Cortex of kidney (tissue), 1 donor: ENCODE measurements at places on chromosomes 12 and 14.

- no peak for DNase-seq
These were observed 74.5 kb downstream of the ETV6 start for GRCh38 chr12:11723993-11724392.

- DNase-seq: no peak
These were observed 37.8 kb downstream of the TMX1 start for GRCh38 chr14:51277753-51278415.

GRCh38 chr14:72173038-72173720, 240.9 kb downstream of the RGS6 start:
- no peak for DNase-seq

DNA sequence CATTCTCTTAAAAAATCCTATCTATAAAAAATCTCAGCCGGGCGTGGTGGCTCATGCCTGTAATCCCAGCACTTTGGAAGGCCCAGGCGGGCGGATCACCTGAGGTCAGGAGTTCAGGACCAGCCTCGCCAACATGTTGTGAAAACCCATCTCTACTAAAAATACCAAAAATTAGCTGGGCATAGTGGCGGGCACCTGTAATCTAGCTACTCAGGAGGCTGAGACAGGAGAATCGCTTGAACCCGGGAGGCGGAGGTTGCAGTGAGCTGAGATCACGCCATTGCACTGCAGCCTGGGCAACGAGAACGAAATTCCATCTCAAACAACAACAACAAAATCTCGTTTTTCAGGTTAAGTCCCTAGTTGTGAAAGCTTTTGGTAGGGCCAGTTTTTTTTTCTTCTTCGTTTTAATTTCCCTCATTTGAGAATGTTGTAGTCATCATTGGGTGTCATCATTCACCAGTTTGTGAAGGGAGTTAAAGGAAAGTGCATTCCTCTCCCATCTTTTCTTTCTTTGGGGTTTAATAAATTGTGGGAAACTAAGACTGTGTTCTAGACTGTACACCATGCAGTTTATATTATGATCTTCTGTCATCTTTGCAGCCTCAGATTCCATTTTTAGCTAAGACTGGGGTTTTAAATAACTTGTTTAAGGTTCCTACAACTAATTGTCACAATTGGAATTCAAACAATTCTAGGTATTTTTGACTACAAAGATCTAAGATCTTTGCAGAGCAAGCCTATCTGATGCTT, 23.9 kb downstream of the MDM2 start:
- no peak for DNase-seq

DNA sequence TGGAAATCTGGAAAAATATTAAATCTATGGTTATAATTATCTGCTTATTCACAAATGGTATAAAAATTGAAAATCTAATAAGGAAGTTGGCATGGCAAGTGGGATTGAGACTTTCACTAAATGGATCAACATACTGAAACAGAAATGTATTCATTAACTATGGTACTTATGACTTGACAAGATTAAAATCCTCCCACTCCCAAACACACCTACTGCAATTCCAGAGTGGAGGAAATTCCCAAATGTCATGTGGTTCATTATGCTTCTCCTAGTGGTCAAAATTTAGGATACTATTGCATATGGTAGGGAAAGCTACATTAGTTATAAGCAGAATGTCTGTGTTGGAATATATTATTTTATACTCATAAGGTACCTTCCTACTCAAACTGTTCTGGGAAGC, 265.3 kb upstream of the PRICKLE1 start:
- DNase-seq: no peak

- DNase-seq: no peak
These were observed 5.0 kb upstream of the FGF6 start for GRCh38 chr12:4450551-4451112.

DNA sequence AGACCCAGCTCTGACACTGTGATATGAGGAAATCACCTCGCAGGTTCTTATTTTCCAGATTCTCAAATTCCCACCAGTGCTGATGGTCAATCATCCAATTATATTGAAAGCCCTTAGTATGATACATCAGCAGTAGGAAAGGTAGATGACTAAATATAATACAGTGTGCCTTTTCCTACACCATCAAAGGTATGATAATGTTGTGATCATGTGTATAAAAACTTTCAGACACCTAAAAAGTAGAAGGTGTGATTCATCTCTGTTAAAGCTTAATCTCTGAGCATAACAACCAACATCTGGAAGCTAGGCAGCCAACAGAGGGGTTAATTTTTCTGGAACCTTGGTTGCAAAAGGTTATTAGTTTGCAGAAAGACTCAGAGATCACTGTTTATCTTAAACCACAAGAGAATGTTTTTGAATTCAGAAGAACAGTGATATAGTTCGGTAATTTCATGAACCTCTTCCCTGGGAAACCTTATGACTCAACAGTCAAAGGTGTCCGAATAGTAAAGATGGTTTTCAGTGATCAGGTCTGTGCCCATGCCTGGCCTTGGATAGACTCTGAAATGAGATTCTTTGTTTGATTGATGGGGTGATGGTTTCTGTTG, 122.5 kb downstream of the ETV6 start:
- no peak for DNase-seq

GRCh38 chr14:93752980-93753561, 35.2 kb downstream of the PRIMA1 start:
- DNase-seq: no peak

- DNase-seq: no peak
These were observed 2.3 kb downstream of the TMEM116 start for GRCh38 chr12:112010415-112011344.

- DNase-seq: no peak
These were observed 30.7 kb downstream of the FBRSL1 start for GRCh38 chr12:132520421-132521199.

- DNase-seq: no peak
These were observed 27.0 kb downstream of the SLCO1C1 start for GRCh38 chr12:20722142-20722541.

- no peak for DNase-seq
These were observed 45.5 kb upstream of the EML1 start for GRCh38 chr14:99747582-99748330.

- DNase-seq: no peak
These were observed 128.1 kb upstream of the C14orf180 start for GRCh38 chr14:104451474-104451873.

- DNase-seq: no peak
These were observed 71.2 kb downstream of the ITPK1 start for GRCh38 chr14:93044556-93044955.

DNA sequence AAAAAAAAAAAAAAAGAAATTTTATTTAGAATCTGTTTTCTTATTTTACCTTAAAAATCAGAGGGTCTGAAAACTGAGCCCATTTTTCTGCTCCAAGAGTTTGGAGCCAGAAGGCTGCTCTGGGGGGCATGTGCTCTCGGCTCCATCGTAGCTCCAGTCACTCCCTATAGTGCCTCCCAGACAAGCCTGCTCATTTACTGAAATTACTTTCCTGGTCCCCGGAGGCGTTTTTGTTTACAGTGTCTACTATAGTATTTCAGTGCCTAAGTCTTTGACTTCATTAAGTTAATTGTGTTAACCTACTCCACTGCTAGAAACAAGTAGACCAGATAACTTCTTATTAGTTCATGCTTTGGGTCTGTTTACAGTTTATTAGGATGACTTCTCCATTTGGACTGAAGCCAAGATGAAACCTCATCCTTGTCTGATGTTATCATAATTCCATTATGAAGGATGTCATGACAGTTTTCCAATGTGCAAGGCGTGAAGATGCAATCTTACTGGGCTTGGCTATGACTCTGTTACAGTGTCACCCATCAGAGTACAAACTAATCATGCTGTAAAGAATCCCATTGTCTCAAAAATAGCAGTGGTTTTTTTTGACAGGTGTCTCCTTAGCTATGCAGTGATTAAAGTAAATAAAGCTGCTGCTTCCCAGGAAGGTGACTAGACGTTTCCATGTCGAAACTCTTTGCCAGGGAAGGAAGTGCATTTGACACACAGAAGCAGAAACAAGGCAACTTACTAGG, 182.3 kb downstream of the TMEM132C start:
- DNase-seq: no peak

DNA sequence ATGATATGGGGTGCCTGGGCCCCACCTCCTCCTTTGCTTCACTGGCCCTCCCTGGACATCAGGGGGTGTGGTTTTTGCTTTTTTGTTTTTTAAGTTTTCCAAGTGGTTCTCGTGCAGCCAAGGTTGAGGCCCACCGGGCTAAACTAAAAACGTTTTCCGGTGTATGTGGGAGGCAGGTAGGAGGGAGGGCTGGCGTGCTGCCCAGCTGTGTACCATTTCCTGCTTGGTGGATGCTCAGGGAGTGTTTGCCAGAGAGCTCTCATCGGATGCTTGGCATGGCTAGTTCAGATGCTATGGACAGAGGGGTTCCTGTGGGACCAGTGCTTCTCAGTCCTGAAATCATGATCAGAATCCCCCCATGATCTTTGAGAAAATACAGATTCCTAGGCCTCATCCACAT, 246.4 kb downstream of the CACNA1C start:
- no peak for DNase-seq

GRCh38 chr12:122964439-122965257, 1.6 kb downstream of the ABCB9 start:
- no peak for DNase-seq

GRCh38 chr12:56334490-56334793, 642 bp upstream of the PAN2 start:
- DNase-seq: no peak
